ENCODE measurements at places on chromosomes 2 and 18. TPM values are rescaled to one million over a fixed set of nuclear protein-coding genes. Genes with fewer than 3 reads are reported as not detected.

GRCh38 chr18:54154231-54154630, 70.2 kb downstream of the MBD2 start:
- peaks cover 22% of the 10 kb centered on the region for H3K36me3 ChIP-seq
- H3K4me1 ChIP-seq = peaks cover 4% of the 10 kb centered on the region
- no peak overlapping the region for H3K4me3 ChIP-seq
- no peak for DNase-seq

- no peaks in the 10 kb centered on the region for H3K36me3 ChIP-seq
- no peak for DNase-seq
- H3K4me1 ChIP-seq = peaks cover 26% of the 10 kb centered on the region
- H3K27ac ChIP-seq = peak overlapping the region; percentile 19
These were observed 19.3 kb upstream of the HPCAL1 start for GRCh38 chr2:10283106-10284062.

Gene RNASEH1
- 33.7 TPM for total RNA-seq

Gene C1QL2
- not detected for total RNA-seq

DNA sequence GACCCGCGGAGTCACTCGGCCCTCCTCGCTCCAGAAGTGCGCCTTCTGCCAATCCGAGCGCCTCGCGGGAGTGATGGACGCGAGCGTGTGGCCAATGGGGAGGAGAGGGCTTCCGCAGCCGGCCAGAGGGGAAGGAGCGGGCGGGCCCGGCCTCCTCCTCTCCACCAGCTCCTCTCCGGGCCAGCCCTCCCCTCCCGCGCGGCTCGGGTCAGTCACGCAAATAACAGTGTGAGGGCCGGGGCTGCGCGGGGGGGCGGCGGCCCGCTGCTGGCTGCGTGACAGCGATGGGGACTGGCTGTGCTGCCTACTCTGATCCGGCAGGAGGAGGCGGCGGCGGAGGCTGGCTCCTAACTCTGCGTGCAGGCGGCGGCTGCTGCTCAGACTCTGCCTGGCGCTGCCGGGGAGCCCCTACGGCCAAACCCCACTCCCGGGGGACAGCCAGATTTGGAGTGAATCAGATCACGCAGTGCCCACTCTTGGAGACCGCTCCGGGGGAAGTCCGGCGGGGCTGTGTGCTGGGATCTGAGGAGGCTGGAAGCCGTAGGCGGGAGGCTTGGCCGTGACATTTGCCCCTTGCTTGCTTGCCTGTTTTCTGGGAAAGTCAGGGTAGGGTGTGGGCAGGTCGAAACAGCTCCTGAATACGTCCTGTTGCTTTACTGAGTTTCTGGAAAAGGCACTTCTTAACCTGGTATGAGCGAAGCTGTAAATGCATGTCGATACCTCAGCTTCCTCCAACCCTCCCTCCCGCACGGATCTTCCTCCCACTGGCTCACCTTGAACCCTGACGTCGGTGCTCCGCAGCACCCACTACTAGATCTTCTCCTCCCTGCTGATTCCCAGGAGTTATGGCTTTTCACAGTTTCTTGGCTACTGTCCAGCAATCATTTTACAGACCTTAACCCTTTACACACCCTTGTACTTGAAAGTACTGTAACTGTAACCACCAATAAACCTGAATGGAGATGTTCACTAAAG, 97.9 kb upstream of the SERTAD2 start:
- H3K36me3 ChIP-seq = no peaks in the 10 kb centered on the region
- peak overlapping the region; percentile 96 for H3K4me3 ChIP-seq
- peaks cover 18% of the 10 kb centered on the region for H3K4me1 ChIP-seq
- H3K27me3 ChIP-seq = peaks cover 7% of the 10 kb centered on the region
- DNase-seq = peak; percentile 88

DNA sequence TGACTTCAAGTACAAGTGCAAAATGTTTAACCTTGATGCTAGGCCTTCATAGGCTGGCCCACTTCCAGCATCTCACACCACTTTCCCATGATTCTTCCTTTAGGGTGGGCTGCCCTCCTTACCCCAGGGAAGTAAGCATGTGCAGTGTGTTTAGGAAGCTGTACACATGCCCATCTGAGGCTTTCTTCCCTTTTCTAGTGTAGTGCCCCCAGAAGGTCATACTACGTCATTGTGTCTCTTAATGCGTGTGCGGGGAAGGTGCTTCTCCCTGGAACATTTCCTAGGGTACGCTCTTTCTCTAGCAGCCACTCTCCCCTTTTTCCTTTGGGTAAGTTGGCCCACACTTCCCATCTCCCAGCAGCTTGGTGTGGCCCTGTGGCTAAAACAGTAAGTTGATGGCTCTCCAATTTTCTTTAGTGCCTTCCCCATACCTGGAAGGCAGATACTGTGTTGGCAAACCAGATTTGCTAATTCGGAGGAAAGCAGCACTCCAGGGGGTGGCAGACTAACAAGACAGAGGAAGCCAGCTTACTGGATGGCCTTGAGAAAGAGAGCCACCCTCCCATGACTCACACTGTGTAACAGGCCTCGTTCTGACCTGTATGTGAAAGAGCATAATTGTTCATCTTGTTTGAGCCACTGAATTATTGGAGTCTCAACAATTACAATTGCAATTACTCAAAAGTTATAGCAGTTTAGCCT, 1.1 kb upstream of the SULT6B1 start:
- no peak overlapping the region for H3K4me3 ChIP-seq
- peak overlapping the region; percentile 52 for H3K27ac ChIP-seq

- H3K27ac ChIP-seq = no peak overlapping the region
- DNase-seq = no peak
- H3K4me1 ChIP-seq = peaks cover 6% of the 10 kb centered on the region
- peaks cover 10% of the 10 kb centered on the region for H3K36me3 ChIP-seq
These were observed 79.5 kb downstream of the FARSB start for GRCh38 chr2:222576171-222577081.

DNA sequence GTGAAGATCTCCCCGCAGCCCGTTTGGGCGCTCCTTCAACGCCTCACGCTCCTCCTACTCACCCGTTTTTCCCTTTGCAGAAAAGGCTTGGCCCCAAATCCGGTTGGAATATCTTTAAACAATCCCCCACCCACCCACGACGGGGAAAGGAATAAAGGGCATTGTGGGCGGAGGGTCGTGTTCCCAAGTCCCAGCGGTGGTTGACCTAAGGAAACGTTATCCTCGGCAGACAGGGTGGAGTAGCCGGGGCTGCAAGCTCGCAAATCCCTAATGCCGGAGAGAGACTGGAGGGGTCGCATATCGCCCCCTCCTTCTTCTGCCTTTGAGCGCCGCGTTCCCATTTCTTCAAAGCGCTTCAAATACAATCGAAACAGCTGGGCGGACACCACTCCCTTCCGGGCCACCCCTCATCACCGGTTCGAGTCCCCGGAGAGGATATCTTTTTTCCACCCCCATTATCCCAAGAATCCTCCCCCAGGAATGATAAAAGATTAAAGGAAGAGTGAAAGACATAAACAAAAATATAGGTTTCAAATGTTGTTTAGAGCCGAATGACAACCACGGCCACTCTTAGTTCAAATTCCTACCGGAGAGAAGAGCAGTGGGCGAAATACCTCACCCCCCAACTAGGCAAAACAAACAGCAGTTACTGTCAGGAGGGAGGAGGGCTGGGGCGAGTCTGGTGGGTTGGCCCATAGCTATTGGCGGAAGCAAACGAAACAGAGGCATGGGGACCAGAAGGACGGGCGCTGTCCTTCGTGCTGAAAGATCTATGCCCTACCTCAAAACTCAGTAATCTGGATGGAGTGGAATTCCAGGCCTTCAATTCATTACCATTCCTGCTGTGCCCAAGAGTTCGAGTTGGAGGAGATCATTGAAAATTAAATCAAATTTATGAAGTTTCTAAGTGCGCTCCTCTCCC, 2.8 kb upstream of the GAD1 start:
- H3K4me3 ChIP-seq = peak overlapping the region; percentile 50
- DNase-seq = peak; percentile 62
- H3K4me1 ChIP-seq = peaks cover 42% of the 10 kb centered on the region
- H3K27ac ChIP-seq = no peak overlapping the region
- peaks cover 81% of the 10 kb centered on the region for H3K27me3 ChIP-seq

Gene IGFBP5
- 140 TPM for total RNA-seq

DNA sequence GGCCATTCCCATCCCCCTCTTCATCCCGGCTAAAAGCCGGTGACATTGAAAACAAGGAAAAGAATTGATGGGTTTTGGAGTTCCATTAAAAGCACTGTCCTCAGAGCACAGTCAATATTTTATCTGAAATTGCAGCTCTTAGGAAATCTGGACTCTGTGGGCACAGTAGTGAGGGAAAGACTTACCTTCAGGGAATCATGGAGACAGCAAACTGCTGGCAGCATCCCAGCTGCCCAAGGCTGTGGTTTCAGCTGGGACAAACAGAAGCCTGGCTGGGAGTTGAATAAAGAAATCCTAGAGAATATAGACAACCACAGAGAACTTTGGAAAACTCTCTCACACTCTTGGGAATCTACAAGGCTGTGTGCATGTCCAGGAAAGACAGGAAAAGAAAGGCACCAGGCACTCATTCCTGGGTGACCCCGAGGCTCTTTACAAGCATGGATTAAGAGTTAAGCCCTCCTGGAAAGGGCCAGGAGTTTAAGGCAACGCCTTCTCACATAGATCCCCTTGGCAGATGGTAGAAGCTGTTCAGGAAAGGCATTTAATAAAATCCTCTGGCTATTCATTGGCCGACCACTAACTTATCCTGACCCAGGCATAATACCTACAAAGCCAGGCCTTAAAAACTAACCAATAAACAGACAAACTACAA, 255.1 kb downstream of the MYT1L start:
- H3K4me1 ChIP-seq = no peaks in the 10 kb centered on the region
- H3K4me3 ChIP-seq = no peak overlapping the region
- peaks cover 6% of the 10 kb centered on the region for H3K36me3 ChIP-seq
- no peaks in the 10 kb centered on the region for H3K27me3 ChIP-seq
- no peak for DNase-seq

DNA sequence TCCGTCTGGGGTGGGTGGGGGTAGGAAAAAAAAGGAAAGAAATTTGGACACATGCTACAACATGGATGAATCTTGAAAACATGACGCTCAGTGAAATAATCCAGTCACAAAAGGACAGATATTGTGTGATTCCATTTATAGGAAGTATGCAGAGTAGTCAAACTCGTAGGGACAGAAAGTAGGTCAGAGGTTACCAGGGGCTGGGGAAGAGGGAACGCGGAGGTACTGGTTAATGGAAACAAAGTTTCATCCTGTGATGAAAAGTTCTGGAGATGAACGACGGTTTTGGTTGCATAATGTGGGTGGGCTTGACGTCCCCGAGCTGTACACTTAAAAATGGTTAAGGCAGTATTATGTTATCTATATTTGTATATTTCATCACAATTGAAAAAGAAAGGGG, 4.5 kb upstream of the SFTPB start:
- no peaks in the 10 kb centered on the region for H3K36me3 ChIP-seq
- H3K27me3 ChIP-seq = no peaks in the 10 kb centered on the region
- DNase-seq = no peak
- no peak overlapping the region for H3K27ac ChIP-seq
- H3K4me1 ChIP-seq = no peaks in the 10 kb centered on the region

GRCh38 chr18:24731981-24732380, 271.5 kb downstream of the HRH4 start:
- H3K36me3 ChIP-seq = no peaks in the 10 kb centered on the region
- H3K4me1 ChIP-seq = peaks cover 4% of the 10 kb centered on the region
- H3K27ac ChIP-seq = no peak overlapping the region
- no peak for DNase-seq
- H3K27me3 ChIP-seq = peaks cover 17% of the 10 kb centered on the region

GRCh38 chr2:129422028-129422427, 557.4 kb upstream of the RAB6C start:
- H3K4me3 ChIP-seq = no peak overlapping the region
- H3K4me1 ChIP-seq = no peaks in the 10 kb centered on the region
- H3K27ac ChIP-seq = no peak overlapping the region
- no peaks in the 10 kb centered on the region for H3K36me3 ChIP-seq
- H3K27me3 ChIP-seq = peaks cover 3% of the 10 kb centered on the region

Gene MEP1B
- total RNA-seq = not detected

Gene UPP2
- not detected for total RNA-seq

DNA sequence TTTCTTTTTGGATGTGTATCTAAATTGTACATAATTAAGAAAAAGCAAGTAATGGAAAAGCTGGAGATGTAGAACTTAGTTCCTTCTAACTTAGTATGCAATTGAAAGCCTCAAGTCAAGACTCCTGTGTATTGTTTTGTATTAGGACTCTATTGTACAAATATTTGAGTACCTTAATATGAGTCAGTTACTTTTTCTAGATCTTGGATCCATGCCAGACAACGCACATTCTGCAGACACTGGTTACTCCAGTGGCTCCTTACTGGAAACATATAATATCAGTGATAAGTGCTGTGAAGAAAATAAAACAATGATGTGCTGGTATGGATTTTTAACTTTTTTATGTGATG, 1.5 kb downstream of the SLC39A10 start:
- H3K27me3 ChIP-seq = no peaks in the 10 kb centered on the region
- no peaks in the 10 kb centered on the region for H3K36me3 ChIP-seq
- peak overlapping the region; percentile 99 for H3K4me3 ChIP-seq

Gene GRB14
- 0.93 TPM for total RNA-seq

DNA sequence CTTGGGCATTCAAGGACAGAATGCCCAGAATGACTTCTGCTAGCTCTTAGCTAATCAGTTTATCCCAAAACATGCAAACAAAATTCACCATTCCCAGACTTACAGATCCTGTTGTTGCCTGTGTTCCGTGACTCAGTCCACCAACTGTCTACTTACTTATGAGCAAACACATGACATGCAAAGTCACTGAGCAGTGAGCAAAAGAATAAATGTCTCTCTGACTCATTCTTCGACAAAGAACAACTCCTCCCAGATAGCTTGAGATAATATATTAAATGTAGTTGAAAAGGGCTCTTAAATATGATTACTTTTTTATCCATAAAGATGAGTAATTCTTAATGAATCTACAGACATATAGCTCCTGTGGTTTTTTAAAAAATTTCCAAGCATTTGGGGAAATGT, 9.0 kb upstream of the CREG2 start:
- H3K27me3 ChIP-seq = peaks cover 63% of the 10 kb centered on the region
- H3K36me3 ChIP-seq = no peaks in the 10 kb centered on the region
- no peak overlapping the region for H3K4me3 ChIP-seq
- peaks cover 12% of the 10 kb centered on the region for H3K4me1 ChIP-seq

DNA sequence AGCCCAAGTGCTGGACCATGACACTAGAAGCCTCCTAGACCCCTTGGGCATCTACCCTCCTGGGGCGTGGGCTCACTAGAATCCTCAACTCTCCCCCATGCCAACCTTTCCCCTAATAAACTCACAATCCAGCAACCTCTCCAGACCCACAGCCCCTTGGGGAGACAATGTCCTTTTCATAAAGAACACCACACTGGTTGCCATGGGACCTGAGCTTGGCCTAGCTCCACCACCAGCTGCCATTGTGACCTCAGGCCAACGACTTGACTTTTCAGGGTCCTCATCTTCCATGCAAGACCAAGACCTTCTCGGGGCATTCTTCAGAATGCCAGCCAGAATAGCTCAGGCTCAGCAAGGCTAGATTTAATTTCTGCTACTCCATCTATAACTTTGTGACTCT, 128.1 kb upstream of the NPAS2 start:
- no peak overlapping the region for H3K4me3 ChIP-seq
- no peak for DNase-seq
- H3K36me3 ChIP-seq = peaks cover 4% of the 10 kb centered on the region
- peaks cover 7% of the 10 kb centered on the region for H3K4me1 ChIP-seq

Gene ID2
- 46.1 TPM for total RNA-seq

- peak overlapping the region; percentile 36 for H3K4me3 ChIP-seq
- peak overlapping the region; percentile 95 for H3K27ac ChIP-seq
- peak; percentile 52 for DNase-seq
- no peaks in the 10 kb centered on the region for H3K36me3 ChIP-seq
- peaks cover 5% of the 10 kb centered on the region for H3K27me3 ChIP-seq
These were observed 16.5 kb downstream of the TWIST2 start for GRCh38 chr2:238864207-238865014.
